Coronary artery (tissue), 2 donors: ENCODE measurements at places on chromosomes 6 and 20.

DNA sequence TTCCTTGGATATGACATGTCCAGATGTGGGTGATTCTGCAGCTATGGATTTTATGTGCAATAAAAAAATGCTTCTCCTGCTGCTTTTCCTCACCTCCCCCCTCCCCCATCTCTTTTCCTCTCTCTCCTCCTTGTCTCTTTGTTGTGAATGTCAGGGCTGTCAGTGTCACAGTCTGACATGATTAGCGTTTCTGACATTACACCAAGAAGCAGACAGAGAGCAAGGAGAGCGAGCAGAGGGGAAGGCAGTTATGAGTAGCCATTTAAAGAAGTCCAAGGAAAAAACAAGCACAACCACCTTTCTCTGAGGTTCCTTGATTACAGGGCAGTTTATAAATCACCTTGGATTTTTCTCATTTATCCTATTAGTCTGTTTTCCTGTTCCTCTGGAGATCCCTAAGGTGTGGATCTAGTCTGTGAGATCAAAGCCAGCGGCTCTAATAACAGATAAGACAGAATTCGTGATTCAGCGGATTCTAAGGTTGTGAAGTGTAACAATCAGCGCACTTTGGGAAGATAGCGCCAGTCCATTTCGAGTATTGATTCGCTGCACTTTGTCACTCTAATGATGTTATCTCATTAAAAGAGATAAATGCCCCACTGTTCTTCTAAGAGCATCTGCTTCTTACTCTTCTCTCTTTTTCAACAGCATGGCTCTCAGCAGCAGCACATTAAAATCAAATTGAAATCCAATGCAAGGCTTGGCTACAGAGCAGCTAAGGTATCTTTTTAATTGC, 101.4 kb downstream of the BACH2 start:
- no peak for DNase-seq

GRCh38 chr20:32484958-32485769, 100.0 kb downstream of the NOL4L start:
- no peak for DNase-seq

GRCh38 chr20:4959592-4959991, 41.7 kb downstream of the SLC23A2 start:
- DNase-seq, result no peak

DNA sequence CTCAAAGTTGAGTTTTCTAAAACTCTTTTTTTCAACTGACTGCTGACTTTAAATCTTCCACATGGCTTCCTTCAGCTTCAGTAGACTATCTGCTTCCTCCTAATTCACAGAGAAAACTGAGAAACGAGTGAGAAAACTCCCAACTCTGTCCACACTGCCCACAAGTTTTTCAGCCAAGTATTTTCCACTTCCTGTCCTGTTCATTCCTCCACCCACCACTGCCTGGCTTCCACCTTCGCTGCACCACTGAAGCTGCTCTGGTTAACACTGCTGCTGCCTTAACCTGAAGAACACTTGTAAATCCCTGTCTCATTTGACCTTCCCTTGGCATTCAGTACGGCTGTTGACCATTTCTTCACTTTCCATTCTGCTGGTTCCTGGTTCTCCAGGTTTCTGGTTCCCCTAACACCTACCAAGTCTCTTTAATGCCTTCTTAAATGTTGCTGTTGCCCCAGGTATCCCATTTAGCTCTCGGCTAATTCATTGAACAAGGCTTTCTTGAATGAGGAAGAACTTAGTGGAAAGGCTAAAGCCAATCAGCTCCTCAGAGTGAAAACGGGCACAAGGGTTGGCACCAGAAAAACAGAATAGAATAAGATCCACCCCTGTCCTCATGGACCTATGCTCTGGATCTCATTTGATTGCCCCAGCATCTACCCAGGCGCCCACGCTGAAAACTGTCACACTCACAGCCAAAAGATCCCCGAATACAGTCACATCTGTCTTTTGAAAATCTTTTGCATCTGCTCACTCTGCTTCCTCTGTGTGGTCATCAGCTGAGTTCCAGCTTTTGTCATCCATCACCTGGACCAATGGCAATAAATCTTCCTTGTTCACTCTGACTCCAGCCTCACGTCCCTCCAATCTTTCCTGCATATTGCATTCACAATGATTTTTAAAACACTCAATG, 104.4 kb upstream of the TAB2 start:
- no peak for DNase-seq

- DNase-seq, result no peak
Measured at GRCh38 chr6:45591306-45591705, 213.6 kb upstream of the SUPT3H start.

GRCh38 chr20:1979106-1979778, 14.6 kb downstream of the PDYN start:
- DNase-seq, result no peak

DNA sequence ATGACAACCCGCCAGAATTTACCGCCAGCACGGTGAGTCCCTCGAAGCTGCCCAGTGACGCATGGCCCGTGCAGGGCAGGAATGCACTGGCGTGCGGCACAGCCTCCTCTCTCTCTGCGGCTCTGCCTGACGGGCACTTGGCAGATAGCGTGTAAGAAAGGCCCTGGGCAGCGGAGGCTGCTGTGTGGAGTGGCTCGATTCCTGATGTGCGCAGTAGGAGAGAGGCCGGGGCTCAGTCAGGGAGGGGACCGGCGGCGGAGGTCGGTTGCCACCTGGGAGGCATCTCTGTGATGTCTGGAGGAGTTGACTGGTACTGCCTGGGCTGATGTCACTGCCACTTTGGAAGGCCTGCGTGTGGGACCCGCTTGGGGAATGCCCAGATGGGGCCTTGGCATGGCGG, 170.7 kb downstream of the TAF4 start:
- DNase-seq, result no peak

DNA sequence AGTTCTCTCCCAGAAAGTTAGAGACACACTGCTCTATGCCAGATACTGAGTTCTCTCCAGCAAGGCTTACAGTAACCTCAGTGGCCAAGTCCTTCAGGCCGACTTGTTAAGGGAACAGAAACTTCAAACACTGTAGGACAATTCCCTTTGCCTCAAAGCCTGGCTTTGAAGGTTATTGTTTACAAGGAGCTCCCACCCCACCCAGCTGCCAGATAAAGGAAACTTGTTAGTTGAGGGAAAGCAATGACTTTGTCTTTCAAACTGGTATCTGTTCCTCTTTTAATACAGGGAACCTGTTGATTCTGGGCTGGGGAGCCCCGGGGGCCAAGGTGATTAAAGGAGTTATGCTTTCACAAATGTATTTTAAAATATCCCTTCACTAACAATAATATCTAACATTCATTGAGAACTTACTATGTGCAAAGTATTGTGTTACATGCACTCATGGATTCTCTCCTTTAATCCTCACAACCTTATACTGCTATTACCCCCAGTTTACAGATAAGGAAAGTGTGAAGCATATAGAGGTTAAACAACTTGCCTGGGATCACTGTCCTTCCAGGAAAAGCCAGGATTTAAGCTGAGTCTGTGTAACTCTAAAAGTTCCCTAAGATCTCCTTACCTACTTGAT, 27.6 kb upstream of the CDKN1A start:
- DNase-seq, result no peak

DNA sequence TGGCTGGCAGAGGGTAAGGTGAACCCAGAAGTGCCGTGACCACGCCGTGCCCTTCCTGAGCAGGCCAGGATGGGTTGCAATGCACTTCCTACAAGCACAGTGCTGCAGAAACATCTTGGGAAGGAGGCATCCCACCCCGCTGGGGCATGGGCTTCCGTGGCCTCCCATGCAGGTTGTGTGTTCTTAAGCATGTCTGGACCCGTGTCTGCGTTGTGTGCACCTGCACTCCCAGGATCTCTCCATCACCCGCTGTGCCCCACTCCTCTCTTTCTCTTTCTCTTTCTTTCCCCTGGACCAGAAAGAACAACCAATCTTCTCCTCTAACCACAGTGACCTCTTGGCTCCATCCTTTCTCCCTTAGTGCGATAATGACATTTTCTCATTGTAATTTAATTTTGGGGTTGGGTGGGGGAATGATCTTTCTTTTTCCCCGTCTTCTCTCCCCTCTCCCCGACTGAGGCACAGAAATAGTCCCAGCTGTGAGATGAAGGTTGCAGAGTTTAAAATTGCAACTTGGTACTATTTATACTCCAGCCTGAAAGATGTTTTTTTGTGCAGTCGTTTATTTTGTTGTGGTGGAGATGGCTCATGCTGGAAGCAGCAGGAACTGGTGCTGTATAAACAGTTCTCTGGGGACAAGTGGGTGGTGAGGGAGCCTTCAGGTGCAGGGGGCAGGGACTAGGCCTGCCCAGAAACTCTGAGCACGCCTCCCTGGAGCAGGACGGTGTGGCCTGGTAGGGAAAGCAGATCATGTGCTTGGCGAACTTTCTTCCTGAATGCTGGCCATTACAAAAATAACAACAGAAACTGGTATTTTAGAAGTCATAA, 20.5 kb downstream of the BCAS4 start:
- no peak for DNase-seq

DNA sequence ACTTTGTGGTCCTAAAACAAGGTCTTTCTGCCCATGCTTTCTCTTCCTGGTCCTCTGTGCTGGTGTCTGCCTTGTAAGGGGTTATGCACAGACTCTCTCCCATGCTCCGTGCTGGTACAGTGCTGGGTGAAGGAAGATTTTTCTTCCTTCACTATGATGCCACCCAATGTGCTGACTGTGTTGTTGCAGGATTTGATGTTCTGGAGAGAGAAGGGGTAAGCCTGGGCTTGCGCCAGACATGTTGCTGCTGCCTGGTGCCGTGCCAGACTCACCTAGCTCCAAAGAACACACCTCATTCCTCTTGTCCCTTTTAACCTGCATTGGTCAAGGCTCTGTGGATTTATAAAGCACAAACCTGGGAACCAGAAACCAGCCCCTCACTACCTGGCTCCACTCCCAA, 28.4 kb upstream of the ARMH2 start:
- no peak for DNase-seq

DNA sequence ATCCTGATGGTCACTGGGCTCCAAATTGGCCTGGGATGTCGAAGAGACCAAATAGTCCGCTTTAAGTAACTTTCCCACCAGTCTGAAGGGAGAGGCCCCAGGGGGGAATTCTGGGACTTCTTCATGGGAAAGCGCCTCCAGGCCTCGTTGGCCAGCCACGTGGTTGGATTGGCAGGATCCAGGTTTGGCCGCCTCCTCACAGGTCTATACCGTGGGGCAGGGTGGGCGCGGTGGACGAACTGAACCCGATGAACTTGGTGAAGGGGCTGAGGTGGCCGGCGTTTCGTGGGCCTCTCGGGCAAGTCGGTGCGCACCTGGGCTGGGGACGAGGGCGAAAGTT, 297 bp downstream of the POM121L2 start:
- DNase-seq, result no peak

- DNase-seq, result no peak
Measured at GRCh38 chr20:32918296-32918695, 59.6 kb downstream of the EFCAB8 start.

GRCh38 chr20:58941471-58941870, 39.6 kb upstream of the NELFCD start:
- no peak for DNase-seq

DNA sequence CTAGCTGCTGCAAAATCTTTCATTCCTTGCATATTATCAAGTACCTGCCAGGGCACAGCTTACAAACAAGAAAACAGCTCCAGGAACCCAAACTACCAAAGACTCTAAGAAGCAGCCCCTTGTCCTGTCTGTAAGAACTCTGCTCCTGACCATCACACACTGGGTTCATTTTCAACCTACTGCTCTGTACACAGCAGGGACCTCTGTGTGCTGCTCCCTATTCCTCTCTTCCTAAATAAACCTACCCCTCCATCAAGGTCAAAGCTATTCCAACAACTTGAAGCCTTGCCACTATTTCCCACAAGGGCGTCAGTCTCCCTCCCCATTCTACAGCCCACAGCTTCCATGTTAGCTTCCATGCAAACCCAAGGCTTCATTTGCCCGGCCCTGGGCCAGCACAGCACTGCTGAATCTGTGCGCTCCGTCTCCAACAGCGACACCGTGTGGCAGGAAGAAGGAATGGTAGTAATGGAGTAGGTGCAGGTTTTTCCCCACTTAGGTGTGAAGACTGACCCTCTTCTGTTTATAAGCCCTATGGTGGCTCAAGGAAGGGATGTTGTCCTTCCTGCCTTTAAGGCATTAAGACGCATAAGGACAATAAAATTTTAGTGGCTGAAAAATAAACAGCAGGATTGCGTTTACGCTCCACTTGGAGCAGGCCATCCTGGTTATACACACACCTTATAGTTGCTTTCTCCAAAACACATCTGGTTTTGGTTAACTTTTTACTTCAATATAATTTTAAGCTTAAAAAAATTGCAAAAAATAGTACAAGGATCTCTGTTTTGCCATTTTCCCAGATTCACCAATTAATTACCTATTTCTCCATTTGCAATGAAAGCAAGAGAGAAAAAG, 115.2 kb upstream of the NXT1 start:
- peak; percentile 78 for DNase-seq

DNA sequence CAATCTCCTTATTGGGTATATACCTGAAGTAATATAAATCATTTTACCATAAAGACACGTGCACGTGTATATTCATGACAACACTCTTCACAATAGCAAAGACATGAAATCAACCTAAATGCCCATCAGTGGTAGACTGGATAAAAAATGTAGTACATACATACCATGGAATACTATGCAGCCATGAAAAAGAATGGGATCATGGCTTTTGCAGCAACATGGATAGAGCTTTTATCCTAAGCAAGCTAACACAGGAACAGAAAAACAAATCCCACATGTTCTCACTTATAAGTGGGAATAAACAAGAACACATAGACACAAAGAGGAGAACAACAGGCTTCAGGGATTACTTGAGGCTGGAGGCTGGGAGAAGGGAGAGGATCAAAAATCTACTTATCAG, 208.3 kb upstream of the QKI start:
- DNase-seq, result no peak

DNA sequence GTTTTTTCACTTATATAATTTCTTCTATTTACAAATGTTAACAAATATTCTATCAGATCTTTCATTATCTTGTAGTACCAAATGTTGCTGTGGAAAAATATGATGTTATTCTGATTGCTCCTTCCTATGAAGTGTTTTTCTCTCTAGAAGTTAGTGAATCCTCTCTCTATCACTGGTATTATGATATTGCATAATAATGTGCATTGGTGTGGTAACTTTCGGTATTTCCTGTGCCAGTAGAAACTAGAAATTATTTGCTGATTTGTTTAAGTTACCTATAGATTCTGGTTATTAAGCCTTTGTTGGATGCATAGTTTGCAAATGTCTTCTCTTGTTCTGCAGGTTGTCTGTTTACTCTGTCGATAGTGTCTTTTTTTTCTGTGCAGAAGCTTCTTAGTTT, 342.5 kb downstream of the CENPW start:
- DNase-seq, result no peak

DNA sequence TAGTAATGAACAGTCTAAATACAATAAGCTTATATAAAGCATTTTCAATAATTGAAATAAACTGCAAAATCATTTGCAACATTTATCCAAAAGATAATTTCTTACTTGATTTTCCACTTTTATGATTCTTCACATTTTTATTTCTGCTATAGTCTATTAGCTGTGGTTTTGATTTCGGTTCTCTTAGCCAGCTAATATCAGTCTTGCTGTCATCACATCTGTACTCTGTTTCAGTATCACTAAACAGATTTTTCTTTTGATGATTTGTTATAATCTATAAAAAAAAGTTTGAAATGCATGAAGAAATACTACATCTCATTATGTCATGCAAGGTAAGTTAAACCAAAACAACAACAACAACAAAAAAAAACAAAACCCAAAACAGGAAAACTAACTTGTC, 53.2 kb downstream of the SYCP2 start:
- no peak for DNase-seq

- no peak for DNase-seq
Measured at GRCh38 chr20:53502820-53503219, 90.8 kb downstream of the ZNF217 start.
